ENCODE measurements at places on chromosomes 6 and 20.

- no peak for DNase-seq
Observed at GRCh38 chr6:63348836-63349235, 29.1 kb upstream of the LGSN start.

- DNase-seq, result peak; percentile 22
Observed at GRCh38 chr6:87333591-87334181, 4.6 kb upstream of the GJB7 start.

DNA sequence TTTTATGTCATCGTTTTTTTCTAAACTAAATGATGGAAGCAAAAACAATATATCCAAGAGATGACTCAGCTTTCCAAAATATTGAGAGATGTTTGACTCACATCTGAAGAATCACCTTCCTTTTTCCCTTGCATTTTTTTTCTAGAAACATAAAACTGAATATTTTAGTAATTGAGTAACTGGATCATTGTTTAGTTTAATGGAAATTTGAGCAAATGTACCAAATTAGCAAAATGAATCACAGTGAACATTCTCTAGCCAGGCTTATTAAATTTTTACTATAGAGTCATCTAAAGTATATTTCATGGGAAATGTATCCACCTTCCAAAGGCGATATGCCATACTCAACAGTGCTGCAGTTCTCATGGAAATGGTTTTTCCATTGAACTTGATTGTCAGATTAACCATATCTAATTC lies 145.5 kb downstream of the TENT5A start:
- peak; percentile 10 for DNase-seq

- peak; percentile 97 for DNase-seq
Observed at GRCh38 chr6:138593124-138593877, 94.0 kb upstream of the NHSL1 start.

GRCh38 chr6:96724641-96725040 lies 112.6 kb downstream of the GPR63 start:
- no peak for DNase-seq

DNA sequence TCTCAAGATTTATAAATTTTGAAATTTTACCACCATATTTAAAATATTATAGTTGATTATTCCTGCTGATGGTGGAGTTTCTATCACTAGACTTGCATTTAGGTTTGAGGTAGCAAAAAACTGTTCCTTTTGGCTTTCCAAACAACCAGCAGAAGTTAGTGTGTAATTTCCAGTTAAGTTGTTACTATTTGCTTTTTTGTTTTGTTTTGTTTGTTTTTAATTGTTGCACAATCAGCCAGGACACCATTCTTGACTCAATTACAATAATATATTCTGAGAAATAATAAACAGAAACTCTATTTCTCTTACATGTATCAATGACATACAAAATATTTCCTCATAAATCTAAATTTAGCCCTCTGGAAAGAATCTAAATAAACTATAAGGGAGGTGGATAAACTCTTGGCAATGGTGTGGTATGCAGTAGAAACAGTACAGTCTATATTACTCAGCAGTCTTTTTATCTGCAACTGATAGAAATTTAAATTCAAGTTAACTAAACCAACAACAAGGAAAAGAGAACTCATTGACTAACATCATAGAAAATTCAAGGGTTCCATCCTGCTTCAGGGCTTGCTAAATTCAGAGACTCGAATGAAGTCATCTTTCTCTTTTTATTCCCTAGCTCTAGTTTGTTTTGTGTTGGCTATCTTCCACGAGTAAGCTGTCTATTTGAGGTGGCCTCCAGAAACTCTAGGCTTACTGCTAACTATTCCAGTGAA lies 19.4 kb upstream of the COL19A1 start:
- no peak for DNase-seq

- DNase-seq, result no peak
Observed at GRCh38 chr6:166203641-166204222, 36.1 kb upstream of the TBXT start.

- no peak for DNase-seq
Observed at GRCh38 chr6:110341663-110342596, 16.2 kb downstream of the METTL24 start.

DNA sequence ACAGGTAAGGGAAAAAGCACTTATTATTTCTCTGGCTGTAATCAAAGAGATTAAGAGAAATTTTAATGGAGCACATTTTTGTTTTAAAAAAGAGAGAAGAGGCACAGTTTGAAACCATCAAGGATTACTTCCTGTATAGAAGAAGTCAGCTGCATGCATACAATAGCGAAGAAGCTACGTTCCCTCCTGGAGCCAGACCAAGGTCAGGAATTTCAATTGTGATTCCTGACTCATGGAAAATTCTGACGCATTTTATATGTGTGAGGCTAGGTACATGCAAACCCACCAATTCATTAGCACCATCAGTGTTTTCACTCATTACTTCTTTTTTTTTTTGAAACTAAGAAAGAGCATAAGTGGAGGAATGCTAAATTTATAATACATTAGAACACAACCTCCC lies 232.7 kb upstream of the SGK1 start:
- peak; percentile 41 for DNase-seq

- DNase-seq, result no peak
Observed at GRCh38 chr6:119276211-119276610, 73.3 kb downstream of the MAN1A1 start.

DNA sequence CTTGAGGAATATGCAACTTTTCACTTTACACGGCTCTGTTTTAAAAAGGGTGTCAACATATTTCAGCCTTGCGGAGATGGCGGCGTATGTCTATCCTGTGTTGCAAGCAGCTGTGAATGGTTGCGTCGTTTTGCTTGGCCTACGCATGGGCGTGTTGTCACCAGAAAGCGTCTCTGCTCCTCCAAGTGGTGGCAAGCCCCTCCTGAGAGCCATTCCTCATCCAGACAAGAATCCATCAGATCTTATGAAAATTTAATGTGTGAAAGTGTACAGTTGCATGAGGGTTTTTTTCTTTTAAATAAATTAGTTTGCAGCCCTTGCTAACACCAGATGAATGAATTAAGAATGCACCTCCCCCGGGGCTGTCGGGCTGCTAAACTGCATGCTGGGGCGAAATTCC lies 114.4 kb downstream of the PHACTR3 start:
- no peak for DNase-seq

- no peak for DNase-seq
Observed at GRCh38 chr6:88168362-88168761, 2.2 kb upstream of the CNR1 start.

GRCh38 chr6:130026859-130027258 lies 8.5 kb downstream of the L3MBTL3 start:
- no peak for DNase-seq

GRCh38 chr20:63035603-63036185 lies 28.9 kb upstream of the BHLHE23 start:
- DNase-seq, result no peak

GRCh38 chr6:44338228-44339122 lies 4.0 kb upstream of the SPATS1 start:
- peak; percentile 41 for DNase-seq

GRCh38 chr6:26222571-26222970 lies 135.3 kb downstream of the HFE start:
- DNase-seq, result no peak

DNA sequence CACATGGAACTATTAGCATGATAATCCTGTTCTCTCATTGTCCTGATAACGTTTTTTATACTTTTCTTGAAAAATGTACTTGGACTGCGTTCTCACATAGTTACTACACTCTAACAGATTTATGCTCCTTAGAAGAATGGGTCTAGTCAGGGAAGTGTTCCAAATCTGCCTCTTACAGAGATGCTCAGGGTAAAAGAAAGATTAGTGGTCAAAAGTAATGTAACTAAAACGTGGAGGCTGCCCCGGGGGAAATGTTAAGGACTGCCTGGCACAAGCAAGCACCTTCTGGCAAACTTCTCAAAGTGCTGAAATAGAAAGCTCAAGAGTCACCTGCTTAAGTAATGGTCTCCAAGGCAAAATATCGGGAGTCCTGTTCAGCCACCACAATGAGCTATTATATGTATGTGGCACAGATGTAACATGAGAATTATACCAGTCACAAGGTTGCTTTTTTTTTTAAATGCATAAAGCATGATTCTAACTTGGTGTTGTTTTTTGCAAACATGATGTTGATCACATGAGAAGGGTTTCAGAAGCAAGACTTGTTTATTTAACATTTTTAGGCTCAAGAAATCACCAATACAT lies 244.5 kb upstream of the JARID2 start:
- DNase-seq, result no peak

DNA sequence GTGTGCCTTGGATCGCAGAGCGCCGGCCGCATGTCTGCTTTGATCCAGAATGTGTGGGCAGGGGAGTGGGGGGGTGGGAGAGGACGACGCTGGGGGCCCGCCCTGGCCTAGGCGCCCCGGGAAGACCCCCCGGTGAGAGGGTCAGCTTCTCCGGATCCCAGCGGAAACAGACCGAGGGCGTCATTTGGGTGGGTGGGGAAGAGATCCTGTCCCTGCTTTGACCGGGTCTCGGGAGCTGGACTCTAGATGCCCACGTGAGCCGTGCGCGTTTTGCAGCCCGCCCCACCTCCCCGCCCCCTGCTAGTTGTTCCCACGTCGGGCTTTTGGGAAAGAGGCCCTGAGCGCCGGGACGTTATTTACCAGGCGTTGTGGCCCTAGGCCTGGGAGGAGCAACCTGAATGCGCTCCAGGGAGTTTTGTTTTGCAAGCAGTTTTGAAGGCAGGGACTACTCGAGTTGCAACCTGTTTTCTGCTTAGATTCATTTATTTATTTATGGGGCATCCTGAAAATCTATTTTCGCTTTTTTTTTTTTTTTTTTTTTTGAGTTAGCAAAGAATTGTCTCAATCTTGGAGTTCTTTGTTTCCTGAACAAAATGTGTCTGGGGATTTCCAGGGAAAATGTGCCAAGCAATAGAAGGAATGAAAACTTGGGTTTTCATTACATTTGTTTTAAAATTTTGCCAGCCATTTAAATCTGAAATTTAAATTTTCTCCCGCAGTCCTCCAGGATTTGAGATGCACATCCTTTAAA lies 1.6 kb downstream of the DSP start:
- no peak for DNase-seq

GRCh38 chr6:72588155-72588554 lies 33.7 kb upstream of the KCNQ5 start:
- DNase-seq, result no peak

- no peak for DNase-seq
Observed at GRCh38 chr6:33905071-33905609, 101.3 kb upstream of the MLN start.

DNA sequence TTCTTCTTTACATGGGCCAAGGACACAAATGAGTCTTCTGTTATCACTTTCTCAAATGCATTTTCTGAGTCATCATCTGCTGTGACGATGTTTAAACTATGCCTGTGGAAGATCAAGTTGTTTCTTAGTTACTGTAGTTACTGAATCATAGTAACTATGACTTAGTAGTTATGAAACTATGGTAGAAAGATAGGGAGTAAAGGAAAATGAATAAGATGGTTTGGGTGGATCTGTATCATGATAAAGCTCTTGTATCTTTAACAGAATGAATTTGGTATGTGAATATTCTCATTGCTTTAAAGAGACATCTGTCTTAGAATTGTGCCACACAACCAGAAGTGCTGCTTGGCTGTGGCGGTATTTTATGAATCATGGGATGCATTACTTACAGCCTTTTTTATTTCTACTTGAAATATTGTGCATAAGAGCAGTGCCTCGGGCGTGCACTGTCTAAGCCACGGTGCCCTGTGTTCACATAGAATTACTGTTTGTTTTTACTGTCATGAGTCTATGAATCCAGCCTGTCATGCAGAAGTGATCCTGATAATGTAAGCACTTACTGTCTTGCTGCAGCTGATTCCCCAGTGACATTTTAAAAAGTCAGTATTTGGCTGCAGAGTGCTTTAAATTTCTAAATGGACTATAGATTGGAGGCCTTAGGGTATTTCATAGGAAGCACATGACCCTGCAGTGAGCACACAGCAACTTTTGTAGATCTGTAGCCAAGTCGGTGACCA lies 215.2 kb downstream of the TMEM242 start:
- DNase-seq, result peak; percentile 75

DNA sequence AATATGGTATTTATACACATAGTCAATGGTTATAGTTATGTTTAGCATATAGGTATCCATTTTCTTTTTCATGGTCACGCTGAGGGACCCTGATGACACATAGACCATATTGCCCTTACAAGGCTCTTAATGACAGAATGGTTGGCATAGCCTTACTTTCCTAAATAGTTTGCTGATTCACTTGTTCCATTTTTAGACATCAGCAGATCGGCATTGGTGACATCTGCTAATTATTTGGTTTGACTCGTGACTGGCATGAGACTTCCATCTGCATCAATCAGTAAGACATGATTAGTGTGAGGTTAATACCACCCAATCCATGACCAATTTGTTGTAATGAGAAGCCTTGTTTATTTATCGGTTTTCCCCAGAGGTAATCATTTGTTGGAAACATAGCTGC lies 309.7 kb downstream of the ALDH8A1 start:
- DNase-seq, result no peak

DNA sequence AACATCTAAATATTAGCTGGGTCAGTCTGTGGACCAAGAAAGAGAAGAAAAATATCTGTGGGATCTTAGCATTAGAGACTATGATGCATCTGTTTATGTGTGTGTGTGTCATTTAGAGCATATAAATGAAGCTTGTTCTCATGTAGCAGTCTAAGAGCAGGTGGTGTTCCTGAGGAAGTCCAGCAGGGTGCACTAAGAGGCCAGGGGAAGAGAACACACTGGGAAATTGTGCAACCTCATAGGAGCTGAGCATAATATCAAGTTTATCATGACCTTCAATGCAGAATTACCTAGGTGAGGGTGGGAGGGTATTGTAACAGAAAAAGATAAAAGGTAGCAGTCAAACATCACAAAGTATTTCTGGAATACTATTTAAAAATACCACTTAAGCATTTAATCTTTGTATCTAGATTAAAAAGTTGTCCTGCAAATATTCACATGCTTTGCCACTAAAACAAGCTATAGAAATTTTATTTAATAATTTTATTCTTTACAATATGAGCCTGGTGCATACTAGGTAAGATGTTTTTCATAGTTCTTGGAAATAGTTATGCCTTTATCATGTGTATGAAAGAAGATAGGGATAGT lies 80.5 kb downstream of the SMPDL3A start:
- peak; percentile 14 for DNase-seq

DNA sequence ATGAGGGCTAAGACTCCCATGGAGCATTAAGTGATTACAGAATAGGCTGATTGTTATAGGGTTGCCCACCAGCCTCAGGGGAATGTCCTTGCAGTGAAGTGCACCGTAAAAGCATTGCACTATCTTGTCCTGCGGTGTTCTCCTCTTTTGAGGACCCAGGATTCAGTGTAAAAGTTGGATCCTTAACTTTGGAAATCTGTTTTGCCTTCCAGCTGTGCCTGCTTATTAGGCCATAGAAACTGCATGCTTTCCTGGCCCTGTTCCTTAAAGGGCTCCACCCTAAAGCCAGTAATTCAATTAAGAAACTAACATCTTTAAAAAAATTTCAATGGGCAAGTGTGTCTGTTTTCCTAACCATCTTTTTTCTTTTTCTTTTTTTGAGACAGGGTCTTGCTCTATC lies 25.4 kb upstream of the NOTCH4 start:
- DNase-seq, result no peak

- no peak for DNase-seq
Observed at GRCh38 chr6:139175389-139175948, 40.6 kb downstream of the HECA start.

GRCh38 chr6:15460110-15460727 lies 202.6 kb downstream of the DTNBP1 start:
- no peak for DNase-seq
